Activated naive CD4-positive, alpha-beta T cell (primary cell): ENCODE measurements at places on chromosomes 6 and 20.

- no peak for DNase-seq
Observed at GRCh38 chr6:64104051-64104450, 468.4 kb downstream of the PHF3 start.

GRCh38 chr6:2639896-2640295 lies 110.8 kb downstream of the MYLK4 start:
- DNase-seq: no peak

GRCh38 chr6:153503810-153504209 lies 372.7 kb upstream of the RGS17 start:
- no peak for DNase-seq

DNA sequence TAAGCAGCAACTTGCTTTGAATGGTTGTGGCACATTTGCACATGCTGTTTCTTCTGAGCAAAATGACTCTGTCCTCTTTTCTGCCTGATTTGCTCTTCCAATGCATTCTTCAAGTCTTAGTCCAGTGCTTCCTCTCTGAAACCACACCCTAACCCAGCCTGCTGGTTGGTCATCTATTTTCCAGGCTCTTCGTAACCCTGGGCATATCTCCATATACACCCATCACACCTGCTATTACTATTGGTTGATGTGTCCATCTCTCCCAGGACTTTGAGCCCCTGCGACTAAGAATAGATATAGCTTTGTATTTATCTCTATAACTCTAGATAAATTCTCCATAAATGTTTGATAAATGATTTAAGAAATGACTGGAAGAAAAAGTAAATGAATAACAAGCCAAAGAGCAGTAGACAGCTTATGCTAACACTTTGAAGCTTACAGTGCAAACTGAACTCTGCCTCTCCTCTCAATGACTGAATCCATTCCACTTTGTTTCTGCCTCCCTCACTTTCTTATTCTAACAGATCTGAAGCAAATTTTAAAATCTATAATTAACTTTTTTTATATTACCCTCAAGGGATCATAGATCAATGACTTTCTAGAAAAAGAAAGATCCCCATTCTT lies 59.7 kb upstream of the NT5E start:
- no peak for DNase-seq
